Activated naive CD4-positive, alpha-beta T cell treated with anti-CD3 and anti-CD28 coated beads for 36 hours (primary cell): ENCODE measurements at places on chromosomes 5 and 9.

DNA sequence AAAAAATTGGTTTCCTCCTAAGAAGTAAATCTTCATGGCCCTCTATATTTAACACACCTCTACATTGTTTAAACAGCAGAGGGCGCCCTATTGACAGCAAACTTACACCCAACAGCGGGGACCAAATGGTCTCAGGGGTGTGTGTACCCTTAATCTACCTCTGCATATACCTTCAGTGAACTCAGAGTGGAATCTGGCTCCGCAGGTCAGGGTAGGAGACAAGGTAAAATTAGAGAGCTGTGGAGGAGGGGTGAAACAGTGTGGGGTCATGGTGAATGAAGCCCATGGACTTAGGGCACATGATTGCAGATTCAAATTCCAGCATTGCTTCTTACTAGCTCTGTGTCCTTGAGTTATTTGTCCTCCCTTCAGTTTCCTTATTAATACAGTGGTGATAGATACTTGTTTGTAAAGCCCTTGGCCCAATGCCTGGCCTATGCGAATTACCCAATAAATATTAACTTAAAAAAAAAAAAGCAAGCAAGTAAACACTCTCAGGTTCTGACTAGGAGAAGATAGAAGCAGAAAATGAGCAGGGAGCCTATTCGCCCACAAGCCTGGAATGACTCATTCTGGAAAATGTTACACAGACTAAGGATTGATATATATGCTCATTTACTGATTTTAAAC, 122.9 kb downstream of the CAVIN4 start:
- DNase-seq = peak; percentile 9

- DNase-seq = peak; percentile 38
Measured at GRCh38 chr9:69120380-69121154, 53.5 kb upstream of the TJP2 start.

DNA sequence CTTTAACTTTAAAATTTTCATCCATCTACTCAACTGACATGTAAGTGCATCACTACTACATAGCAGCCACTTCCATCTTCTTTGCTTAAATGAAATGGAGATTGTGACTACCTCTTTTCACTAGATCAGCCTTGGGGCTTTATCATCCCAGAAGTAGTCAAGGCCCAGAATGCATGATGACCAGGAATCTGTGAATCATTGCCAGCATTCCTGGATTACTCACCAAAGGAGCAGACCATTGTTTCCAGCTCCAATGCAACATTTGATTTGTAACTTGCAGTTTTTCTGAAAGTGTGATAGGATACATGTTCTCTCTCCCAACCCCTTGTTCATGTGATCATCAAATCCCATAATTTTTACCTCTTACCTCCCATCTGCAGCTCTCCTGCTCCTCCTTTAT, 65.1 kb downstream of the PLPPR1 start:
- DNase-seq = no peak

- DNase-seq = no peak
Measured at GRCh38 chr9:20559231-20559890, 62.9 kb downstream of the MLLT3 start.

DNA sequence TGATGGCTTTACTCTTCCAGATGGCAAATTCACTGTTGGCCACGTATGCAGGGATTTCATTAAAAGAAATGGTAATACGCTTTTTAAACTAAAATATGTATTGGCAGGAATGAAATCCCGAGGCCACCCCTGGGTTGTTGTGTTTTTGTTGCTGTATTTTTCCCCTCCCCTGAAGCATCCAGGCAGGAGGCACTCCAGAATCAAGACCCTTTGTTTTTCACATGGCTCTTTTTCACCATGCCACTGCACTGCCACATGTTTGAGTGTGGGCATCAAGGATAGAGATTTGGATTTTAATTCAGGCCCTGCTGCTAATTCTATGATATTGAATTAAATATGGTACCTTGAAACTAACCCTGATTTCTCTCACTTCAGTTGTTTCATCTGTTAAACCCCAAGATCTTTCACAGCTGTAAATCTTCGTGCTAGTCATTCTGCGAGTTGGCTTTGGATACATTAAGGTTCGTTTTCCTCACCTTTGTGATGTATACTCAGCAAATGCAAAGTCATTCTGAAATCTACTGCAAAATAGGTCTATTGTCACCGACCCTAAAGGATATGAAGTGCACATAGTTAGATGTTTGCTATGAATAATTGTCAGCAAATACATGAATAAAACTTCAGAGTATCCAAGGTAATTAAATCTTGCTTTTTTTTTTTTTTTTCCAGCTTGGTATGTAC, 533.4 kb downstream of the PTPRD start:
- DNase-seq = no peak

DNA sequence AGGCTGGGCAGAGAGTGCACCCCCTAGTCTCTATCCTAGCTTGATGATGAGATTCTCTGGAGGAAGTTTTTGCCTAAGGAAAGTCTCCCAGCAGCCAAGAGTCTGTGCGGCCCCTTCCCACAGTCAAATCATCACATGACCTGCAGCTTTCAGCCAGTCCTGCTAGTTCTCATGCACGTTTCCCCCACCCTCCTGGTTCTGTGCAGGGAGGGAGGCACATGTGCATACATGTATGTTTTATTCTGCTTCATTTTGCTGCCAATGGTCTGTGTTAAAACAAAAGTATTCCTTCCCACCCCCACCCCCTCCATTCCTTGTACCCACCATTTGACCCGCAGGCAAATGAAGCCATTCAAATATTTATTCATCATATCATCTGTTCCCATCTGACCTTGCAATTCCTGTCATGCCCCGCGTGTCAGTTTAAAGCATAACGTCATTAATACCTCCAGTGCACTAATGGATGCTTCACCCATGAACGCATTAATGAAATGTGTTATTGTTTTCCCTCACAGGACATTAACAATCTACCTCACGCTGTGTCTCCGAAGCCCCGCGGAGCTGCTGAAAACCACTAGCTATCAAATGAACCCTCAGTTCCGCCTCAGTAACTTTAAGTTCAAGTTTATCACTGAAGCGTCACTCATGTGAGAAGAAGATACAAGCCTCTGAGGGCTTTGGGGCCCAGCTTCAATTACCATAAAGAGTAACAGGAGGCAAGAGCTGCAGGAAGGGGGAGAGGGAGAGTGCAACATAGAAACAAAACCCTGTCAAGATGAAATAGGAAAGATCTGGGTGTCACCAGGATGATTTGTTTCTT, 139.6 kb downstream of the RASEF start:
- DNase-seq = no peak

GRCh38 chr5:157463081-157463480, 3.1 kb downstream of the NIPAL4 start:
- DNase-seq = no peak

DNA sequence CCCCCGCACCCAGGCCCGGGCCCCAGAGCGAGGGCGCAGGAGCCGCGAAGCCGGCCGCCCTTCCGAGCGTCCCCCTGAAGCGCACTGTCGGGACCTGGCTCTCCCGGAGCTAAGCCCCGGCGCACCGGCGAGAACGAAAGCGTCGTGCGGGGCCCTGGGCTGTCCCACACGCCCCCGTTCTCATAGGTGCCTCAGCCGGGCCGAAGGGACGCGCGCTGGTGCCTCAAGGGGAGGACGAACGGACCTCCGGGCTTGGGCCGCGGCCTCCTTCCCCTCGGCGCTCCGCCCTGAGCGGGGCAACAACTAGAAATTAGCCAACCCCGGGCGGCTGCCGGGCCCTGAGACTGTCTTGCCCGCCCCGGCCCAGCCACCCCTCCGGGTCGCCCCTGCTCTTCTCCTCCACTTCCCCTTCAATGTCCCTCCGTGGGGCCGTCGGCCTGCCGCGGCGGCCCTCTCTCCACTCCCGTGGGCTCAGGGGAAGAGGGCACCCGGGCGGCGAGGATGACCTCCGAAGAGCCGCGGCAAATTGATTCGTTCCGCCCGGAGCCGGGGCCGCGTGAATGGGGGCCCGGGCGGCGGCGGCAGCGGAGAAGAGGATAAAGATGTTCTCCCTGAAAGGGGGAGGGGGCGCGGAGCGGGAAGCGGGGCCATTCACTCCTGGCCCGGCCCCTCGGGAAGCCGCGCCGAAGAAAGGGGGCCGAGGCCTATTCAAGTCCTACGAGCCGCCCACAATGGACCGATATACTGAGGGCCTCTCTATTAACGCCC, 3.5 kb upstream of the PRDM12 start:
- no peak for DNase-seq

- DNase-seq = peak; percentile 32
Measured at GRCh38 chr5:43037636-43038495, 2.3 kb downstream of the ANXA2R start.

- DNase-seq = no peak
Measured at GRCh38 chr5:138111937-138112336, 27.3 kb downstream of the NME5 start.

- no peak for DNase-seq
Measured at GRCh38 chr9:123678878-123679329, 251.0 kb downstream of the DENND1A start.

DNA sequence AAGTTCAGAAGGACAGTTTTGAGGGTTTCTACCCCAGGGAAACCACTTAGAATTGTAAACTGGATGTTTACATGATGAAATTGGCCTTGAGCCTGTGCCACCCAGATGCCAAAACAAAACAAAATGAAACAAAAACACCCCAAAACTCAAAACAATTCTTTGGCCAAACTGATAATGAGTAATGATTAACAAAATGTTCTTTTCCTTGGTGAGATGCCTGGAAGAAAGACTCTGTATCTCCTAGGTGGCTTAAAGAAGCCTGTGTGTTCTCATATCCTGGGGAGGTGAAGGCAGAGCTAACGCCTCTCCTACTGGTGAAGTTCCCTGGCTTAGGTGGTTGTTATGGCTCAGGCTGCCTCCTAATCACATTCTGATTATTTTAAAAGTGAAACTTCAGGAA, 120.5 kb downstream of the NPR3 start:
- DNase-seq = no peak

DNA sequence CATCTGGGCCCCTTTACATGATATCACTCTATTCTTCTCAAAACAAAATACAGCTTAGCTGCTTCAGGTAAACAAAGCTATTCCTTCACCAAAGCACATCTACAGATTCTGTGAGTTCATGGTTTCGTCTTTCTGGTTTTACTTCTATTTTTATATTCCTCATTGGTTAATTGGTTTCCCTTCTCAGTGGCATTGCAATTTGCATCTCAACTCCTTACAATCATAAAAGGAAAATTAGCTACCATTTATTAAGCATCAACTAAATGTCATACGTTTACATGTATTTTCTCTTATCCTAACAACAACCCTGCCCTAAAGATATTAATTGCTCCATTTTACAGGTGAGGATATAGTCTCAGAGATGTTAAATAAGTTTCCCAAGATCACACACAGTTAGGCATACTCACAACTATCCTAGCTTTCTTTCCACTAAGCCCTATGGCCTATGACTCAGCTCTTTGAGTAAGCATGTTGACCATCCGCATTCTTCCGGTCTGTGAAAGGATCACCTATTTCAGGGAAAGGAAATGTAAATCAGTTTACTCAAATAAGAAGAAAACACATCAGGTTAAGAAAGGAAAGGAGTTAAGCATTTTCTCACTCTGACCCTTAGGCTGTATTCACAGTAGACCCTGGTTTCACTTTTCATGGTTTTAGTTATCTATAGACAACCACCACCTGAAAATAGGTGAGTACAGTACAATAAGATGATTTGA, 146.1 kb downstream of the CAAP1 start:
- DNase-seq = no peak

DNA sequence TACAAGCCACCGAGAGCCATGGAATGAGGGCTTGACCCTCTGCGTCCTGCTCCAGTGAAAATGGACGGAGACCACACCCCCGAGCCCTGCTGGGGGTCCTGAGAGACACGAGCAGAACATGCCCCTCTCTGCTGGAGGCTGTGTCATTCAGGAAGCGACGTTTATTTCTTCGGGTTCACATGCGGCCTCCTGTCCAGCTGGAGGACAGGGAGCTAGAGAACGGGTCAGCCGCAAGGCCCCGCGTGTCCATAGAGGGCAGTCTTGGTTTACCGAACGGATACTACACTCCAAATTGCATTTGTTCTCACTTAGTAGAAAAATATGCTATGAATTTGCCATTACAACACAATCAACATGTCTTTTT, 36.1 kb downstream of the MRPL36 start:
- peak; percentile 49 for DNase-seq

GRCh38 chr9:37300620-37301019, 121.9 kb upstream of the GRHPR start:
- DNase-seq = no peak

DNA sequence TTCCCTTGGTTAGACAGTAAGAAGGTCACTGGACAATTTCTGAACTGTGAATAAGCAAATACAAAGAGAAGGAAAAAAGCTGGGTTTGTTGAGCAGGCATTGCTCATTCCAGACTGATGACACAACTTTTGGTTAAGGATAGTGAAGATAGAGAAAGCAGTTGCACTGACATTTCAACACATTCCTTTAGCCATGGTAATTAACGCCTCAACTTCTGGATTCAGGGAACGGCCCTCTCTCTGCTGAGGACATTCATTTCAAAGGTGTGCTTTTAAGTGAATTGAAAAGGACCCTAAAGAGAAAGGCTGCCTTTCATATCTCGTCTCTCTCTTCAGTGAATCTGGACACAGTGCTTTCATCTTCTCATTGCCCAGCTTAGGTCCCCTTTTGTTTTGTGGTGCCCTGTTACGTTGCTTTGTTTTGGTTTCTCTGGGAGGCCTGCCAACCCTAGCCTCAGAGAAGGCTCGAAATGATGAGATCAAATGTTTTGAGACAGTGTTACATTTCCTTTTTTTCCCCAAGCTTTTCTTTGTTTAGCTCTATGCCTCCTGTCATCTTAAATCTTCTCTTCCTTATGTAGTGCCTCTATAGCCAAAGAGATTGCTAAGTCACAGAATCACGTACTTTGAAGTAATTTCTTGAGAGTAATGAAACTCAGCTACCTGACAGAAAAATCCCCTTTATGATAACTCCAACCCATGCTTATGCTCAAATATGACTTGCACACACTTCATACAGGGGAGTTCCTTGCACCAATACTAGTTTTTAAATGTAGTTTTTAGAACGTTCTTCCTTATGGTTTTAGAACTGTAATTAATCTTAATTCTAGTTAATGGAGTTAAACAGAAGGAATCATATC, 94.4 kb upstream of the IFNE start:
- DNase-seq = peak; percentile 80

GRCh38 chr5:173759691-173760090, 128.5 kb upstream of the CPEB4 start:
- DNase-seq = no peak

- DNase-seq = no peak
Measured at GRCh38 chr5:156677963-156678362, 172.1 kb upstream of the PPP1R2B start.

- DNase-seq = no peak
Measured at GRCh38 chr5:145689235-145689634, 145.9 kb downstream of the PRELID2 start.

DNA sequence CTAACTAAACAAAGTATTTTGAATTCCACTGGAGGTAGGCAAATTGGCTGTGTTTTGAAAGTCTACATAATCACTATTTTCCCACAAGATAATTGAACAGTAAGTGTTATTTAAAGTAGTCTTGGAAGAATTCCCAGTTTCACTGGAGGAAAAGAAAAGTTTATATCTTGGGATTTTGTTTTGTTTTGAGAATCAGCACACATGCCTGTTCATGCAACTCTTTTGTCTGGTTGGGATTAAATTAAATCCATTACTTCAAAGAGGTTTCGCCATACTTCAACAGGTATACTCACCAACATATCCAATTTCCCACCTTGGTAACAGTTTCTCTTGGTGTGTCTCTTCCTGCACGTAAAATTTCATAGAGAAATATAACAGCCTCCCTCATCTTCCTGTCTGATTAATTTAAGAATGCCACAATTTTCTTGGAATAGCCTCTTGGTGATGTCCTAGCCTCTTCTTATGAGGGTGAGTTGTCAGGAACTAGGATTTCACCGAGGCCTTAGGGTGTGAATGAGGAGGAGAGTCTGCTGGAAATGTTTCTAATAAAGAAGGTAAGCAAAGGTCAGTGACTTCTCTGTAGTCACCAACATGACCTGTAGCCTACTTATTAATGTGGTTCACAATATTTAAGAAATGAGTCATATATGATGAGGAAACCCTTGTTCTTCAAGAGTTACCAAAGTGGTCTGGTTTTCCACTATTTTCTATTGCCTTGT, 48.1 kb downstream of the ITGA2 start:
- no peak for DNase-seq
